Kidney (tissue), 22 donors: ENCODE measurements at places on chromosomes 5 and 9. TPM values are rescaled to one million over a fixed set of nuclear protein-coding genes. Genes with fewer than 3 reads are reported as not detected.

DNA sequence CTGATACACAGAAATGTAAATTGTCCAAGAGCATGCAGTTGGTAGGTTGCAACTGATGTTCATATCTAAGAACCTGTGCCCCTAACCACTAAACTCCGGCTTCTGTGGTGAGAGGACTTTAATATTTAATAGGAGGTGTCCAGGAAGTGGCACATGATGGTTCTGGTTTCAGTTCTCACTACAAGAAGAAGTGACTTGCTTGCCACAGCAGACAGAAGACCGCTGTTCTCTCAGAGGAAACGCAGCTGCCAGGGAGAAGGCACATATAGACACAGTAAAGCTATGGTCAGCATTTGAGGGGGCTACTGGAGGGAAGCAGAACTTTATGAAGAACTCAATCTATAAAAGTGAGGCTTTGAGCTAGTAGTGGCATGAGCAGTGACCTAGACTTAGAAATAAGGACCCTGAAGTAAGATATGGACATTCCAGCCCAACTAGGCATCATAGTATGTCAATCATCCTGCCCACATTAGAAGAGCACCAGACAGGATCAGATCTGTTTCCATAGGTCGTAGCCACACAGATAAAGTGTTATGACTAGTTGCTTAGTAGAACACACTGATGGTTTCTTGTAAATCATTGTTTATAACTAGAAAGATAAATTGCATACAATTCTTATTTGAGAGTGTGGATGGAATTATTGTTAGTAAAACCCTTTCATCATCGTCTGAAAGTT lies 36.4 kb upstream of the DAB2 start:
- DNase-seq: no peak

DNA sequence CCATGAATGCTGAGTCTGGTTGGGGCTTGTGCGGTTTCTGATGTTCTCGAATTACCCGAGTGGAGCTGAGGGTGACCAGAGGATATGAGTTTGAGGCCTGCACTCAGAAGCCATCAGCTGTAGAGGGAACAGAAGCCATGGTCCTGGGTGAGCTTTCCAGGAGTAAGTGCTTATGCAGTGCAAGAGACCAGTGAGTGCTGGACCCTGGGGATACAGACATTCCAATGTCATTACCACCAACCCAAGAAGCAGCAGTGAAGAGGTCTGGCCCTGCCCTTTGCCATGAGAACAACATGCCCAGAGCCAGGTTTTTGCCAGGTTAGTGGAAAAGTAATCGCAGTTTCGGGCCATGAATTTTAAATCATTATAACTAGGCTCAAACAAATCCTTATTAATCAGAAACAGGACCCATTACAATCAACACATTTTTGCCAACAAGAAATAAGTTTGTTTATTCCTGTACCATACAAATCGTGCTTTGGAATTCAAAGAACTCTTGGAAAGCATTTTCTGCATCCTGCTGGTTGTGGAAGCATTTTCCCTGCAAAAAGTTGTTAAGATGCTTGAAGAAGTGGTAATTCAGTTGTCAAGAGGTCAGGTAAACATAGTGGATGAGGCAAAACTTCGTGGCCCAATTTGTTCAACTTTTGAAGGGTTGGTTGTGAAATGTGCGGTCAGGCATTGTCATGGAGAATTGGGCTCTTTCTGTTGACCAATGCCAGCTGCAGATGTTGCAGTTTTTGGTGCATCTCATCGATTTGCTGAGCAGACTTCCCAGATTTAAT lies 154.6 kb downstream of the SYK start:
- DNase-seq: no peak

BAAT gene
- 0.09 TPM for total RNA-seq

GRCh38 chr5:169997798-169998197 lies 17.5 kb upstream of the INSYN2B start:
- no peak for DNase-seq

NTNG2 gene
- total RNA-seq: 2.2 TPM

DNA sequence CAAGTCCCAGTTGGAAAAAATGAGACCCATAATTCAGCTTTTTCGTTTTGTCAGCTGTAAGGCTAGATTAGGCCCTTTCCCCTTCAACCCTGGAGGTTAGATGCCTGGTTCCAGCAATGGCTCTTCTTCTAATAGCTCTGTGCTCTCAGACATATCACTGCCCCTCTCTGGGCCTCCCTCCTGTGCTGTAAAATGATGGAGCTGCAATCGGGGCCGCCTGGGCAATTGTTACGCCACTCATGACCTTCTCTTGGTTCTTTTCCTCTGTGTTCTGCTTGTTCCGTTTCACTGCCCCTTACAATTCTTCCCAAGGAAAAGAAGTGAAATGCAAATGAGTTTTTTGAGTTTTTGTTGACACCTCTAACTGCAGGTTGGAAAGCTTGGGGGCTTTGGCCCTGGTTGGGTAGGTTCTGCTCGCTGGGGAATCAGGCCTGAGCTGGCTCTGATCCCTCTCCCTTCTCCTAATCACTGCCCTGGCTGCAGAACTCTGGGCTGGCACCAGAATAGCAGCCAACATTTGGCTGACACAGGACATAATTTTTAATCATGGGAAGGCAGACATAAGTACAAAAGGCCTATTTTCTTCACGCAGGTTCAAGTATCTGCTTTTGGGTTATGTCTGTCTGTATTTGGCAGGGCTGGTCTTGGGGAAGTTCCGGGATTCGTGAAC lies 110.9 kb downstream of the FOXD1 start:
- DNase-seq: peak; percentile 28
